ENCODE measurements at places on chromosomes 4 and X.

- DNase-seq = no peak
Measured at GRCh38 chr4:23149815-23150214, 457.1 kb downstream of the GBA3 start.

- DNase-seq = no peak
Measured at GRCh38 chrX:136911253-136911652, 30.7 kb upstream of the RBMX start.

DNA sequence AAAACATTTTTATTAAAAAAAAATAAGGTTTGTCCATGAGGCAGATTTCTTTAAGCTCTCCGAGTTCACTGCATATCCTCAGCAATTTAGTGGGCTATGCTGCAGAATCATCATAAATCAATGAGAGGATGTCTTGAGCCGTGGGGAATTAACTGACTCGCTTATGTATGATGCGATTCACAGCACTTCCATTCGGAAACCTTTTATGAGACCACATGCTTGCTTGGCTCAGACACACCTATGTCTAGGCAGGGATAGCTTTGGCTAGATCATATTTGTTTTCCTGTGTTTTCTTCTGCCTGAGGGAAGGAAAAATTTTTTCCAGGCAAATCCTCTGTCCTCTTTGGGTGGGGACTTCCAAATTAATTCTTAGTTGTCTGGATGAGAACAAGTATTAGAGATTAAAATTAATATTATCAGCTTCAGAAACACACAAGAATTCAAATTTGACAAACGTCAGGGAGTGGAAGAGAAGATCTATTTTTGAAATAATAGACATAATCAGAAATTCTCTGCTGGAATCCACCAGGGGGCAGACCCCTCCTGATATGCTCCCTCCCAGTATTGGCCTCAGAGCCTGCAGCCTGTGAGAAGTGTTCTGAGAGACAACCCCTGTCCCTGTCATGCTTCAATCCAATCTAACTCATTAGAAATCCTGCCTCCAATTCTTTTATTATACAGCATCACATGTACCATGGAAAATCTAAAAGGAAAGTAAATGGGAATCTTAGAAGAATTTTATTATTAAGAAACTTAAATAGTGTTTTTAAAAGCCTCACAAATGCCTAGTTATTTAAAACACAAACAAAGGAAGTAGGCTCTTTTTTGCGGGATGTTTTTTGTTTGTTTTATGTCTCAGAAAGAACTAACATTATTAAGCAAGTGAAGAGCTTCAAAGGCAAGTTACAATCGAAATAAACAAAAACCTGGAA lies 345.1 kb upstream of the TACR3 start:
- no peak for DNase-seq

GRCh38 chr4:123588631-123589241 lies 192.1 kb downstream of the SPRY1 start:
- no peak for DNase-seq

DNA sequence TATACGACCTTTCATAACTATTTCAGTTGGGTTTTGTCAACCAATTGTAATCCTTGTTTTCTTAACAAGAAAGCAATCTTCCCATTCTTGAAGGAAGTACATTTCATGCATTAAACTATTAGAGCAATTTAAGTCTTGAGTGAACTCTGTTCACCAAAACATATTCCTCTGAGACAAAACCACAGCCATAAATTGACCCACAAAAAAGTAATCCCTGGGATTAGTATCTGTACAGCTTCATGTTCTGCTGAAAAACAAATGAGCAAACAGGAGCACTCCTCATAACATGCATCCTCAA lies 207.0 kb upstream of the PDE5A start:
- DNase-seq = no peak
